ENCODE measurements at places on chromosomes 4 and X.

DNA sequence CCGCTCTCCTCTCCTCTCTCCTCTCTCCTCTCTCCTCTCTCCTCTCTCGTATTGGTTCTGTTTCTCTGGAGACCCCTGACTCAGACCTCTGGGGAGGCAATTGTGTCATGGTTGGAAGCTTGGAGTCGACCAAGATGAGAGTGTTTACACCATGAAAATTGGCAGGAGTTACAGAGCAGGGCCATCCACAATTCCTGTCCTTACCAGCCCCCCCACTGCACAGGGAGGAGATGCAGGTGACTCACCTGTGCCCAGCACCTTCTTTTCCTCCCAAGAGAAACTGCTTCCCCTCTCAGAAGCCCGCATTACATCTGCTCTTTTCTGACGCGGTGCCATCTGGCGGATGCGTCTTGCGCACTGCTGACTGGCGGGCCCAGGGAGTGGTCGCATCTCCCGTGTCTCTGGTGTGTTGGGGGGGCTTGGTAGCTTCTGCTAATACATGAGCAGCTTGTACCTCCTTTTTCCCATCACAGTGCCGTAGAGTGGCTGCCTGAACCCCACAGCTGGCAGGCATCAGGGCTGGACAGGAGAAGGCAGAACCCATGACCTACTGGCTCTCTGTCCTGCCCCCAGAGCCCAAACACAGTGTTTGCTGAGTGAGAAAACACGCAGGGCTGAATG is 31.4 kb upstream of the GPR78 start:
- DNase-seq = no peak

DNA sequence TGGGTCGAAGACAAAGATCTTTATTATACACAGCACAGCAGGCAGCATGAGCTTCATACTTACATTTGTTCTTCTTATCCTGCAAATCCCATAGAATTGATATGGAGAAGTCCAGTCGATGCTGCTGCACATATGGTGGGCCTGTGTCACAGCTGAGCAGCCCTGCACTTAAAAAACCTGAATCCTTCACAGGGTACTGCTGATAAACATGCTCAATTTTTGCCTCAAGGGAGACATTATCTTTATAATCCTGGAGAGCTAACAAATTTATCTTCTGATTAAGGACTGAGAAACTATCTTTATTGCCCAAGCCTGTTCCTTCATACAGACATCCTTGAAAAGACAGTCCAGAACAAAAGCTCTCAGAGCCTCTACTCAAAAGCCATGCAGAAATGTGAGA is 434.4 kb upstream of the FAM47C start:
- DNase-seq = no peak

- no peak for DNase-seq
Observed at GRCh38 chr4:169440446-169440845, 169.7 kb upstream of the SH3RF1 start.

DNA sequence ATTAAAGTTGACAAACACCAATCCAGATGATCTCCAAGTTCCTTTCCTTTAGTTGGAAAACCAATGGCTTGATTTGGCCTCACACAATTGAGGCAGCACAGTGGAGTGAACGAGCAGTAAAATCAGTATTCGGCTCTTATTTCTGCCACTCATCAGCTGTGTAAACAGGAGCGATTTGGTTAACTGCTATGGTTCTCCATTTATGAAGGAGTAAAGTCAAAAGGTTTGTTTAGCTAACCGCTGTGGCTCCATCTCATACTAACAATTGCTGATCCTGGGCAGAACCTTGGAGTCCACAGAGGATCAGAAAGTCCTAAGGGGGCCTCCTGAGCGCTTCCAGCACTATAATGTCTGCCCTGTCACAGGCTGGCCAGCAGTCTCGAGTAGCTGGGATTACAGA is 54.5 kb upstream of the EXOC1L start:
- no peak for DNase-seq

GRCh38 chr4:15738877-15739276 is 36.0 kb downstream of the BST1 start:
- DNase-seq = peak; percentile 17

- no peak for DNase-seq
Observed at GRCh38 chr4:76235915-76236314, 15.6 kb upstream of the FAM47E start.

DNA sequence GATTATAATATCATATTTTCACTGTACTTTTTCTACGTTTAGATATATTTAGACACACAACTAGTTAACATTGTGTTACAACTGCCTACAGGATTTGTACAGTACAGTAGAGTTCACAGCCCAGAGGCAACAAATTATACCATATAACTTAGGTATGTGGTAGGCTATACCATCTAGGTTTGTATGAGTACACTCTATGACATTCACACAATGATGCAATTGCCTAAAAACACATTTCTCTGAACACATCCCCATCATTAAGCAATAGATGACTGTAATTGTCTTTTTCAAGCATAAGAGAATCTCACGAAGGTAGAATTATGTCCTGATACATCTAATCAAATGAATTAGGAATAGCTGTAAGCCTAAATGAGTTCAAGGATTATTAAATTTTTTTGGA is 12.3 kb upstream of the TIGD2 start:
- no peak for DNase-seq

DNA sequence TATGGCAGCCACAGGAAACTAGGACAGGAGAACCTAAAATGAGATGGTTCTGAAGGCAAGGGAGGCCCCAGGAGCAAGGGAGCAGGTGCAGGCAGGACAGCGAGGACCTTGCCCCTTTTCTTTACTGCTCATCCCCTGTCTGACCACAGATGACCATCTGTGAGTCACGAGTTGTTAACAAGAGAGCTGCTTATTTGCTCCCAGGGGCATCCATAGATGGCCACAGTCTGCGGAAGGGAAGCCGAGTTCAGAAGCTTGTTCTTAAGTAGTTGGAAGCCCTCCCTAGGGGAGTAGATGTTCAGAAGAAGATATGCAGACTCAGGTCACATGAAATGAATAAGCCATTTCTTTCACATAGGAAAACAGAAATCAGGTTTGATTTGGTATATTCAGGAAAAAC is 69.4 kb downstream of the EVC2 start:
- DNase-seq = peak; percentile 50

GRCh38 chr4:98573791-98574190 is 84.6 kb downstream of the TSPAN5 start:
- no peak for DNase-seq

- no peak for DNase-seq
Observed at GRCh38 chr4:136873555-136873954, 658.7 kb downstream of the PCDH18 start.

DNA sequence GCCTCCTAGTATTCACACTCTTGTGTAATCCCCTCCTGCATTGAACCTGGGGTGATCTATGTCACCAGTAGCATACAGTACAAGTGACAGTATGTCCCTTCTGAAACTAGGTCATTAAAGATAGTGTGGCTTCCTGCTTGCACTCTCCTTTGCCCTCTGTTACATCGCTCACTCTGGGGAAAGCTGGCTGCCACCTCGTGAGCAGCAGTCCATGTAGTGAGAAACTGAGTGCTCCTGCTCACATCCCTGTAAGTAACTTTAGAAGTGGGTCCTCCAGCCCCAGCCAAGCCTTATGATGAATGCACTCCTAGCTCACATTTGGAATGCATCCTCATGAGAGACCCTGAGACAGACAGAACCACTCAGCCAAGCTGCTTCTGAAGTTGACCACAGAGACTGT is 89.8 kb upstream of the TNIP3 start:
- no peak for DNase-seq

- DNase-seq = peak; percentile 63
Observed at GRCh38 chrX:1592470-1593142, 1.2 kb downstream of the AKAP17A start.

DNA sequence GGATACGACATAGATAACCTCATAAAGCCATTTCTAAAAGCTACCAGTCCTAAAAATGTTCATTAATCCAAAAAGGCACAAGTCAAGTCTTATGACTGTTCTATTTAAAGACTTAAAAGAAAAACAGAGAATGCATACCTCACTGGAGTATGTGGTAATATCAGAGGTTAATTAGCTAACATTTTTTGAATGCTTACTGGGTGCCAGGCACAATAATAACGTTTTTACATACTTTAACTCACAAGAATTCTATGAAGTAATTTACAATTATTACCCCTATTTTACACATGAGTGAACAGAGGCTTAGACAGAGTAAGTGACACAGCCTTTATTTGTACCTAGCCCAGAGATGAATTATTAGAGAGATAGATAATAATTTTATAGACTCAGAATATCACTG is 207.5 kb downstream of the PDGFC start:
- peak; percentile 29 for DNase-seq

DNA sequence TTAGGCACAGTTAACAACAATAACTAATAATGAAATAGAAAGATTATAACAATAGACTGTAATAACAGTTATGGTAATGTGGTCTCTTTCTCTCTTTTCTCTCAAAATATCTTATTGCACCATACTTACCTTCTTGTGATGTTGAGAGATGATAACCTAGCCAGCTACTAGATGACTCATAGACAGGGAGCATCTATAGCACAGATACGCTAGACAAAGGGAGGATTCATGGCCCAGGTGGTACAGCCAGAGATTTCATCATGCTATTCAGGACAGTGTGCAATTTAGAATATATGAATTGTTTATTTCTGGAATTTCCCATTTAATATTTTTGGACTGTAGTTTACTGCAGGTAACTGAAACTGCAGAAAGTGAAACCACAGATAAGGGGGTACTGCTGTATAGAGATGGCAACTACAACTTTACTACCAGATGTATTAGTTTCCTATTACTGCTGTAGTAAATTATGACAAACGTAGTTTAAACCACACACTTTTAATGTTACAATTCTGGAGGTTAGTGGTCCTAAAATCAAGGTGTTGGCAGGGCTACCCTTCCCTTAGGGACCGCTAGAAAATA is 41.8 kb upstream of the MAGED1 start:
- DNase-seq = no peak

DNA sequence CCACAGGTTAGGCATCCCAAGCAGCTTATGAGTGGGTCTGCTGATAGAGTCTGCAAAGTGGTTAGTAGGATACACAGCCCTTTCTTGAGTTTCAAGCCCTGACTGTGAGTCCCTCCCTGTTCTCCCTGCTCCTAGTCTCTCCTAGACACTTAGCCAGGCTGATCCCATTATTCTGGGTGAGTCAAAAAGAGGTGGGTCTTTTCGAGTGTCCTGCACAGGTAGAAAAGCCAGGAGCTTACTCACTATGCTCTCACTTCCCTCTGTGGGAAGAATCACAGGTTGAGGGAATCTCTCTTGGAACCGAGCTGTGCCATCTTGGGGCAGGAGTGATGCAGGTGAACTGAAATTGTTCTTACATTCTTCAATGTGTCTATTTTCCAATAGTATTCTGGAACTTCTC is 29.7 kb downstream of the SCLT1 start:
- DNase-seq = no peak

GRCh38 chr4:142817442-142817841 is 28.7 kb downstream of the INPP4B start:
- DNase-seq = peak; percentile 65

DNA sequence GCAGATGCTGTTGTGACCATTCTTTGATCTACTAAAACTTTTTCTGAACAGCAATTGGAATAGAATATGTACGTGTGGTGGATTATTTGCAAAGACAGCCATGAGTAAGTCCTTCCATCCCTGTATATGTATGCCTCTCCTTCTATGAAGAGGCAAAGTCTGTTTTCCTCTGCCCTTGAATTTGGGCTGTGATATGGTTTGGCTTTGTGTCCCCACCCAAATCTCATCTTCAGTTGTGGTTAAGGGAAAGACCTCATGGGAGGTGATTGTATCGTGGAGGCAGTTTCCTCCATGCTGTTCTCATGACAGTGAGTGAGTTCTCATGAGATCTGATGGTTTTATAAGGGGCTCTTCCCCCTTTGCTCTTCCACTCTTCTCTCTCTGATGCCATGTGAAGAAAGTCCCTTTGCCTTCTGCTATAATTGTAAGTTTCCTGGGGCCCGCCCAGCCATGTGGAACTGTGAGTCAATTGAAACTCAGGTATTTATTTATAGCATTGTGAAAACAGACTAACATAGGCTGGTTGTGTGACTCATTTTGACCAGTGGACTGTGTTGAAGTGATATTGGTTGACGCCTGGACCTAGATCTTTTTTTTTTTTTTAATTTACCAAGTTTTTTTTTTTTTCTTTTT is 108.3 kb upstream of the CAMK2D start:
- DNase-seq = no peak

GRCh38 chr4:109037026-109037425 is 265.4 kb downstream of the COL25A1 start:
- no peak for DNase-seq

DNA sequence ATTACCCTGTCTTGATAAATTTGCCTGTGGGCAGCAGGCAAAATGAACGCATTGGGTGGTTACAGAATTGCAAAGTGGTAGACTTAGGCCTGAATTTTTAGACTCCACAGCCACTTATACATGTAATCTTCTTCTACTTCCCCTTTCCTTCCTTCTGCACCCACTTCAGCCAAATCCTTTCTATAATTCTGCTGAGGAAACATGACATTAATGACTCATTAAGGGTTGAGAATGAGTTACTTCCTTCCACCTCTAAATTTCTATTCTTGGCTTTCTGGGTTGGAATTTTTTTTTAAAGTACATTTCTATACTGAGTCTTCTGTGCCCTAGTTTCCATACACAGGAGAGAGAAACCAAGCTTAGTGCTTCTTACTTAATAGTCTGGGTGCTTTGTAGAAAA is 10.1 kb downstream of the PAPSS1 start:
- no peak for DNase-seq

DNA sequence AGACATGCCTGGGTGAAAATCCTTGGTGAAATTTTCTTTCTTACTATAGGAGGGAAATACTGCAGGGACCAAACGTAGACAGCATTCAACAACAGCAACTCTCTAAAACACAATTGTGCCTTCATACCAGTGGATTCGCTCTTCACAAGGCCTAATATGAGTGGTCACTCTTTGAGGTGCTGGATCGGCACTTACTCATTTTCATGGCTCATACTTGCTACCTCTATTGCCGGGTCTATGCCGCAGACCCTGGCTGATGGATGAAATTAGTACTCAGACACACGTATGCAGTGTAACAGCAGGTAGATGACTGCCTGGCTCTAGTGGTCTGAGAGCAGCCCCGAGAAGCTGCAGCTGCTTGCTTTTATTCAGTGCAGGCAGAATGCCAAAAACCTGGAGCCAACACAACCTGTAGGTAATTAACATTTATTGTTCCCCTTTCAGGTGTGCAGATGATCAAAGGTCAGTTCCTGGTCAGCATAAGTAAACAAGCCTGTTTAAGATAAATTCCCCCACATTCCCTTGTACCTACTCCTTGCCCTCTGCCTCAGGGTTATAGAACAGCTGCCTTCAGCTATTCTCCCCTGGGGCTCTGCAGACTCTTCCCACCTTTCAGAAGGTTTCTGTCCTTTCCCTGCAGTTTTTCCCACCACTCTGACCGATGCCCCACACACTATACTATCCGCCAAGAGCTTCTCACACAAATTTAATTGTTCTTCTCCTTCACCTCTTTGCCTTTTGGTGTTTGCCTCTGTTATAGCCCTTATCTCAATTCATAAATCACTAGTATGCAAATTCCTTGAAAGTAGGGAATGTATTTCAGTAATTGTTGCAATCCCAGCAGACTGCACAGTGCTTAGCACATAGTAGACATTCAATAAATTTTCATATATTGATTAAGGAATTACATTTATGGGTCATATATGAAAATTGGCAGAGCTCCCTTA is 210.0 kb downstream of the SPANXN3 start:
- no peak for DNase-seq

Measured in GM03348 (cell line).